ENCODE measurements at places on chromosomes 1 and 21. TPM values are rescaled to one million over a fixed set of nuclear protein-coding genes. Genes with fewer than 3 reads are reported as not detected.
A peak's percentile ranks its signal among the peaks of the same experiment; 100 is the strongest.

GRCh38 chr1:25197982-25198662 is 34.2 kb downstream of the SYF2 start:
- H3K27me3 ChIP-seq: peaks cover 67% of the 10 kb centered on the region
- no peak overlapping the region for H3K4me3 ChIP-seq
- DNase-seq: no peak
- H3K36me3 ChIP-seq: no peaks in the 10 kb centered on the region

GRCh38 chr21:25254491-25255174 is 352.6 kb downstream of the MRPL39 start:
- no peaks in the 10 kb centered on the region for H3K36me3 ChIP-seq
- H3K4me1 ChIP-seq: no peaks in the 10 kb centered on the region
- no peaks in the 10 kb centered on the region for H3K27me3 ChIP-seq
- DNase-seq: no peak
- H3K27ac ChIP-seq: no peak overlapping the region

DNA sequence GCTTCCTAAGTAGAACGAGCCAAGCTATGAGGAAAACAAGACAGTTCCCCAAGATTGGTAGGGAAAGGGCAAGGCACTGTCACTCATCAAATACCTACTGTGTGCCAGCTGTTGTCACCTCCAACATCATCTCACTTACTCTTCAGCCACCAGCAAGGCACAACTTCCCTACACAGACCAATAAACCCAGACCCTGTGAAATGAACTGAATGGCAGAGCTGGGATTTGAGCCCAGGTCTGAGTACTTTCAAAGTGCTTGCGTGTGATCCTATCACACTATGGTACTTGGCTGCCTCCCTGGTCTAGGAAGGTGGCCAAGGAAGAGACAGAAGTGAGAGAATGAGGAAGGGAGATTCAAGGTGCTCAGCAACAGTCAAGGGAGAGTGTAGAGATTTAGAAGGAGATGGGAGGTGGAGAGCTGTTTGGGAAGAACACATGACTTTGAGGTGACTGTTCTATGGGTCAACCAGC is 16.7 kb upstream of the TRIM63 start:
- no peak overlapping the region for H3K27ac ChIP-seq
- peak; percentile 21 for DNase-seq
- no peaks in the 10 kb centered on the region for H3K36me3 ChIP-seq
- no peak overlapping the region for H3K4me3 ChIP-seq
- H3K4me1 ChIP-seq: peaks cover 1% of the 10 kb centered on the region

- no peaks in the 10 kb centered on the region for H3K36me3 ChIP-seq
- H3K27me3 ChIP-seq: no peaks in the 10 kb centered on the region
- H3K4me1 ChIP-seq: no peaks in the 10 kb centered on the region
- H3K27ac ChIP-seq: no peak overlapping the region
- DNase-seq: no peak
Measured at GRCh38 chr1:76115171-76115570, 40.6 kb downstream of the ST6GALNAC3 start.

GRCh38 chr1:163471779-163472650 is 150.3 kb downstream of the NUF2 start:
- no peak overlapping the region for H3K4me3 ChIP-seq
- no peaks in the 10 kb centered on the region for H3K4me1 ChIP-seq
- H3K27me3 ChIP-seq: no peaks in the 10 kb centered on the region
- no peaks in the 10 kb centered on the region for H3K36me3 ChIP-seq
- H3K27ac ChIP-seq: no peak overlapping the region

GRCh38 chr1:17108360-17108759 is 10.9 kb downstream of the PADI2 start:
- peaks cover 45% of the 10 kb centered on the region for H3K27me3 ChIP-seq
- no peak for DNase-seq
- no peaks in the 10 kb centered on the region for H3K4me1 ChIP-seq
- no peak overlapping the region for H3K4me3 ChIP-seq

- H3K36me3 ChIP-seq: no peaks in the 10 kb centered on the region
- peak; percentile 5 for DNase-seq
- no peaks in the 10 kb centered on the region for H3K4me1 ChIP-seq
Measured at GRCh38 chr1:168628807-168629206, 52.4 kb downstream of the XCL1 start.

DNA sequence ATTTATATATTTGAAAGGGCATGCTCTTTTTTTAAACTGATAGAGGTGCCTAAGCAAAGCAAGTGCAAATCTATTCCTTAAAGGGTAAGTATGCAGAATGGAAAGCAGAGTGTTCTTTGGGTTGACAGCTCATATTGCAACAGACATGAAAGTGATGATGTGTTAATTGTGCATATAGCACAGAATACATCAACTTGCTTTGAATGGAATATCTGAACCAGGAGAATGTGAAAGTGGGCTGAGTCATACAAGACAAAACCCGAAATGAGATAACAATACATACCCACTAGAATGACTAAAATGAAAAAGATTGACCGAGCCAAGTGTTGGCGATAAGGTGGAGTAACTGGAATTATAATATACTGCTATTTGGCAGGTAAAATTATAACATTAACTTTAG is 4.3 kb downstream of the CR1 start:
- H3K27me3 ChIP-seq: peaks cover 23% of the 10 kb centered on the region
- H3K27ac ChIP-seq: no peak overlapping the region
- H3K4me1 ChIP-seq: no peaks in the 10 kb centered on the region
- DNase-seq: no peak

GRCh38 chr1:5660141-5660935 is 331.9 kb downstream of the NPHP4 start:
- DNase-seq: no peak
- no peaks in the 10 kb centered on the region for H3K36me3 ChIP-seq
- H3K27ac ChIP-seq: no peak overlapping the region
- no peak overlapping the region for H3K4me3 ChIP-seq
- no peaks in the 10 kb centered on the region for H3K4me1 ChIP-seq

DNA sequence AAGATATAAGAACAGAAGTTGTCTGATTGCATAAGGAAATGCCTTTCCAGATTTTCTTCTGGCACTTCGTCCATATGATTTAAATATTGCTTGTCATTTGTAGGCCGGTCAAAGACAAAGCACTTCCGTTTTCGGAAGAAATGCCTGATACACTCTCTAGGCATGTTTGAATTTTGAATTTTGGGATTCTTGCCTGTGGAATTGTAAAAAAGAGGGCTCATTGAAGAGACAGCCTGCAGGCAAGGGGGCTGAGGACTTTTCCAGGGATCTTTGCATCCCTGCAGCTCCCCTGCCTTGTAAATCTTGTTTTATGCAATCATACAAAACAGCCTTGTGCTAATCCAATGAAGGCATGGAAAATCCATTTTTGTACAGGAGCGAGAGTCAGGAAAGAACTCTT is 7.4 kb downstream of the GBP4 start:
- H3K4me1 ChIP-seq: no peaks in the 10 kb centered on the region
- no peak overlapping the region for H3K4me3 ChIP-seq
- no peak for DNase-seq
- H3K27ac ChIP-seq: no peak overlapping the region

DNA sequence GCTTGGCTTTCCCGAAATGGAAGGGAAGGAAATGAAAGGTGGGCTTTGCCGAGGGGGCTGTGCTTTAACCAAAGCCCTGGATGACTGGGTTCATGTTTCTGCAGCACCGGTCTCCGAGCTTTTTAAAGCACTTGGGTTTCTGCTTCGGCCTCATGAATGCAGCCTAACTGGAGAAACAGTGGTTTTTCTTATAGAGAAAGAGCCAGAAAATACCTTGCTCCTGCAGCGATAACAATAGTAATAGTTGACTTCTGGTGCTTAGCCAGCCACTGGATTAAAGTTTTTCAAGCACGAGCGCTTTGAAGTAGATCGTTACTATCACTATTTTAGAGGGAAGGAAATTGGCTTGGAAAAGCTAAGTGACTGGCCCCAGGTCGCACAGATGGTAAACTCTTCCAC is 500 bp upstream of the DOCK7 start:
- peaks cover 16% of the 10 kb centered on the region for H3K4me1 ChIP-seq
- H3K27me3 ChIP-seq: no peaks in the 10 kb centered on the region
- H3K4me3 ChIP-seq: peak overlapping the region; percentile 64
- peak overlapping the region; percentile 87 for H3K27ac ChIP-seq
- no peaks in the 10 kb centered on the region for H3K36me3 ChIP-seq

DNA sequence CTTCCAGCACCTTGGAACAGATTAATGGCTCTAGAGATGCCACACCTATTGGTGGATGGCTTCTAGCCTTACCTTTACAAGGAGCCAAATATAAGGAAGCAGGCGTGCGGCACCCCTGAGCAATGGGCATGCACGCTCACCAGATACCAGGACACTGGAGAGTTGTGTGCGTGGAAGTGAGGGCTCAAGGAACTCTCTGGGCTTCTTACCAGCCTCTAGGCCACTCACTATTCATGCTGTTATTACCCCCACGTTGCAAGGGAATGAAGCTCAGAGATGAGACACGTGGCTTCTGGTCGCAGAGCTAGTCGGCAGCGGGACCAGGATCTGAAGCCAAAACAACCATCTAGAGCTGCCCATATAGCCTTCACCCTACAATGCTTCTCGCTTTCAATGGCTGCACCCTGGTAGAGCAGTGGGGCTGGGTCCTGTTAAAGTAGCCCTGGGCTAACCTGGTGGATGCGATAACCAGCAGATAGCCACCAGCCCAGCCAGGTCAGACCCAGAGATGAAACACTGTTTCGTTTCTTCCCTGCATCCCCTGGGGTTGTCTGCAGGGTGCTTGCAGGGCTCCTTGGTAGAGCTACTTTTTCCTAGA is 396.4 kb upstream of the VAMP3 start:
- no peaks in the 10 kb centered on the region for H3K27me3 ChIP-seq
- H3K4me1 ChIP-seq: peaks cover 7% of the 10 kb centered on the region
- DNase-seq: no peak
- H3K36me3 ChIP-seq: no peaks in the 10 kb centered on the region
- no peak overlapping the region for H3K27ac ChIP-seq
- H3K4me3 ChIP-seq: no peak overlapping the region

DNA sequence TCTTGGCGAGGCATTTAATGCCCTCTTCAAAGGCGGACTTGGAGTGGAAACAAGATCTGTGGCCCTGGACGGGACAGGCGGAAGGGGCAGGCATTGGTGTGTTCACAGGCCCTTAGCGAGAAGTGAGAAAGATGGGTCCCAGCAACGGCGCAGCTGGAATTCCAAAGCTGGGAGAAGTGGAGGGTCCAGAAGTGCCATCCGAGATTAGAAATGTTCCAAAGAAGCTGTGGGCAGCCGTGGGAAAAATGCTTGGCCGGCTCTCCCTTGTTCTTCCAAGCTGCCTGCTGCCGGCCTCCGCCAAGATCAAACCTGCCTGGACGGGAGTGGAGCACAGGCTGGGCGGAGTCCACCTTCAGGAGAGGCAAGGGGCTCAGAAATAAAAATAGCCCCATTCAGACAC is 69.4 kb upstream of the ACTRT2 start:
- H3K4me1 ChIP-seq: no peaks in the 10 kb centered on the region
- no peak overlapping the region for H3K4me3 ChIP-seq
- H3K27ac ChIP-seq: no peak overlapping the region
- no peaks in the 10 kb centered on the region for H3K27me3 ChIP-seq
- H3K36me3 ChIP-seq: no peaks in the 10 kb centered on the region

DNA sequence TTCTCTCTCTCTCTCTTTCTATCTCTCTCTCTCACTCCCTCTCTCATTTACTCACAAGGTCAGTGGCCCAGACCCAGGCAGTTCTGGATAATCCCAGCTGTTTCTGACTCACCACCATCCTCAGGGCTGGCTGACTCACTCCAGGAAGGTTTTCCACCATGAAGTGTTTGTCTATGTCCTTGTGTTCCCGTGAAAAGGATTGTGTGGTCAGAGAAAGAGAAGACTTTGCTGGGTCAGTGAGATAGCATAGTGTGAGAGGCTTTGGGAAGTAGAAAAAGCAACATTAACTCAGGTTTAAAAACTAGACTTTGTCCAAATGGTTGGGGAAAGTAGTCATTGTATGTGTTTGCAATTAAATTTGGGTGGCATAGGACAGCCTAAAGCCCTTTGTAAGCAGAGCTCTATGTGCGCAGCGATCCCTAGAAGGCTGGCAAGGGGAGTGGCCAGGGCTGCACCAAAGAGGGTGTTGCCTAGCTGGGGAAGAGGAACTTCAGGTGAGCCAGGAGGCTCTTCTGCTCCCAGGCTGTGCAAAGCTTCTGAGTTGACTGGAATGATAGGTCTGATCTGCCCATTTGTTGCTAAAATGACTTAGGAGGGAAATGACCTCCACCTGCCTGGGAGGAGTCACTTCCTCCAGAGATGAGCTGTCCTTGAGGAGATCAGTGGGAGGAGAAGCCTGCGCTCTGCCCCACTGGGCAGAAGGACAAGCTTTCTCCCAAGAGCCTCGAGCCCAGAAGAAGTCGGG is 4.9 kb upstream of the CAPN2 start:
- H3K27me3 ChIP-seq: no peaks in the 10 kb centered on the region
- H3K4me1 ChIP-seq: peaks cover 40% of the 10 kb centered on the region
- DNase-seq: peak; percentile 100
- no peaks in the 10 kb centered on the region for H3K36me3 ChIP-seq
- no peak overlapping the region for H3K4me3 ChIP-seq

The DYNLT4 gene
- not detected for total RNA-seq

The TRABD2B gene
- total RNA-seq: not detected

The TTC4 gene
- 27.1 TPM for total RNA-seq

The PDZK1IP1 gene
- total RNA-seq: not detected

The SMIM34 gene
- not detected for total RNA-seq

The GPR52 gene
- total RNA-seq: 0.90 TPM

Measured in IMR-90 (cell line).